ENCODE measurements at places on chromosomes 6 and 20.

DNA sequence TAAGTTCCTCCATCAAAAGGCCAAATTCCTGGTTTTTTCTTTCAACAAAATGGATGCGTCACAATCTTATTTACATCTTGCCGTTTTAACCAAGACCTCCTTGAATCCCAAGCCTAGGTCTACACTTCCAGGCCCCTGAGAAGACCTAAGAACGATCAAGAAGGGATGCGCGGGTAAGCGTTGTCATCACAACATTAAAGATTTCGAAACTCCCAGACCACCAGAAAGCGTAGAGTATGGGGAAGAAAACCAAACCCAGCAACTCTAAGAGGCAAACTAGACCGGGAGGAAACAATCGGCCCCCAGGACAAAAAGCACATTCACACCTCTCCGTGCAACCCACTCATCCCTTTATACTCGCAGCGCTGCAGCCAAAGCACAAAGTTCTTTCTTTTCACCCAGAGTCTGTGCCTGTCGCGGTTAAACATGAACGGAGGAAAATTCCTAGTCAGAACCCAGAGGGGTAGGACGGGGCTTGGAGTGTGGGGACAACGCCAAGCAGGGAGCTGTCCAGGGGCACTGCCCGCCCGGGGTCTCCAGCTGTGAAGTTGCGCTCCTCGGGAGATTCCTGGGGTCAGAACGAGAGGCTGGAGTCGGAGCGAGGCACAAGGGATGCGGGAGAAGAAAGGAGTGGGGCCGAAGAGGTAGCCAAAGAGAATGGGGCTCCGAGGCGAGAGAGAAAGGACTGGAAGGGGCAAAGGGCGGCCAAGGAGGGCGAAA, 725 bp downstream of the OSER1 start:
- no peak for DNase-seq

GRCh38 chr20:34891166-34892062, 15.0 kb downstream of the ACSS2 start:
- DNase-seq = no peak

DNA sequence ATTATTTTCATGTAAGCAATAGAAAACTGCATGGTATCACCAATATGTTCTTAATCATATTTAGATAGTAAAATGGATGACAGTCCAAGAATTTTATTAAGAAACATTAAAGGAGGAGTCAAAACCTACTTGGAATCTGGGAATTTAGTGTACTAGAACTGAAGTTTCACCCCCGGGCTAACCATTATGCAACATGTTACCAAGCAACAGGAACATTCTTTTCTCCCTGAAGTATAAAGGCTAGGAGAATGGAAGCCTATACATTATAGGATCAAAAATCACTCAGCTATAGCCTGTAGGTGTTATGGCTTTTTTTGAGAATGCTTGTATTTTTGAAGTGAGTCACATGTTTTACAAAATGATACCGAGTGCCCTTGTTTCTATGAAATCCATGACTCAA, 538.3 kb downstream of the GRIK2 start:
- no peak for DNase-seq

DNA sequence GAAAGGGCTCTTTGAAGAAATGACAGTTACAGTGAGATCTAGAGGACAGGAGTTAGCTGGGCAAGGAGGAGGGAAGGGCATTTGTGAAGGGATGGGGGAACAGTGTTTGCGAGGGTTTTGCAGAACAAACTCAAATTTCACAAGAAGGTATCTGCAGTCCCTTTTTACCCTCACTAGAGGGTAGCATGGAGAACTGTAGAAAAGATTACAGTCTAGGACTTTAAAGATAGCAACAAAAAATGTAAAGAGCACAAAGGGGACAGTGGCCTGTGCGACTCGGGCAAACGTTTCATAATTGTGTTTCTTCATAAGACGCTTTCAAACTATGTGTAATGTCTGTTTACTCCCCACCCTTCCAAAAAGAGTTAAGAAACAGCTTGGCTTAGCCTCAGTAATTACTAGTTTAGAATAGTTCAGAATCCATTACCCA, 21.2 kb upstream of the ASXL1 start:
- DNase-seq = no peak

GRCh38 chr6:52577778-52578463, 1.1 kb upstream of the TRAM2 start:
- no peak for DNase-seq

DNA sequence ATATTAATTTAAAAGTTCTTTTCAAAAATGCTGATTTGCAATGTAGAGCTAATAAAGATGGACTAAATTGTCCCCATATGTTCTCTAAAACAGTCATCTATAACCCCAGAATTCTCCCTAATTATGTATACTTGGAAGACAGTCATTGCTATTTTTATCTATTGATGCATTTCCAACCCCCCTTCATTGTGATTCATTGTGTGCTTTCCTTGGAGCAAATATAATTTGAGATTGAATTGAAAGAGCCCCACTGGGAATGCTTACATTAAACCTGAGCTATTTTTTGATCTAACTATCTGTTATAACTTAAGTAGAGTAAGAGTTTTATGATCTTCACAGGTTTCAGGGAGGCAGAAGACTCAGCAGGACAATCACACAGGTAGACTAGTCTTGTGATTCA, 73.7 kb upstream of the PTCHD4 start:
- no peak for DNase-seq

DNA sequence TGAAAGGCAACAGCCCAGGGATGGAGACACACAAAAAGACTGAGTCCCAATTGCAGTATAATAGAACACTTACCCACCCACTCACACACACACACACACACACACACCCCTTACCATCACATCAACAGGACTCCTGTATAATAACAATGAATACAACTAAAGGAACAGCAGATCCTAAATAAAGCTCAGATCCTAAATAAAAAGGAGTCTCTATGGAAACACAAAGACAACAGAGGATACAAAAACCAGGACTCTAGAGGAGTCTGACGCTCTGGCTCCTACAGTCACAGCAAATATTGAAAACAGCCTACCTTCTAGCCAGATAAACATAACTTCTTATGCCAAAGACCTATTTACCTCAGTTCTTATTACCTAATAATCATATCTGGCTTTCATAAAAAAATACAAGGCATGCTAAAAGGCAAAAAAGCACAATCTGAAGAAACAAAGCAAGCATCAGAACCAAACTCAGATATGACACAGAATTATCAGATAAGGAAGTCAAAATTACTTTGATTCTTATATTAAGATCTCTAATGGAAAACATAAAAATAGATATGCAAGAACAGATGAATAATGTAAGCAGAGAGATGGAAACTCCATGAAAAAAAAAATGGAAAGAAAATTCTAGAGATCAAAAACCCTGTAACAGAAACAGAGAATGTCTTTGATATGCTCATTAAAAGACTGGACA, 134.9 kb downstream of the MMUT start:
- no peak for DNase-seq

- DNase-seq = no peak
These were observed 40.4 kb upstream of the DUSP22 start for GRCh38 chr6:251920-252319.

DNA sequence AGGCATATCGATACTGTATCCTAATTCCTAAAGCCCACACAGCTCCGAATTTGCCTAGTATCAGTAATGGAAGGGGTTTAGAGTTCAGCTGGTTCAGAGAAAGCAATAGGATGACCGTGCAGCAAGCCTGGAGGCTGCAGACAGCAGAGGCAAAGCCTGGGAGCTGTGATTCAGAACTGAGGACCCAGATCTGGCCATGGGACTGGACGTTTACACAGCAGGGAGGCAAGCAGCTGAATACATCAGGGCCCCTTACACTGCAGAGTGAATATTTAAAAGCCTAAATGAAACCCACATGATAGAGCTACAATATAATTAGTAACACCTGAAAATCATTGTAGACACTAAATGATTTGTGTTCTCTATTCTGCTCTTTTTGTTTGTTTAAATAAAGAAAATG, 38.0 kb downstream of the ELOVL2 start:
- DNase-seq = no peak

- peak; percentile 21 for DNase-seq
These were observed 113.9 kb upstream of the ZNF217 start for GRCh38 chr20:53707371-53708055.

- no peak for DNase-seq
These were observed 38.6 kb downstream of the OVOL2 start for GRCh38 chr20:18019068-18019467.

DNA sequence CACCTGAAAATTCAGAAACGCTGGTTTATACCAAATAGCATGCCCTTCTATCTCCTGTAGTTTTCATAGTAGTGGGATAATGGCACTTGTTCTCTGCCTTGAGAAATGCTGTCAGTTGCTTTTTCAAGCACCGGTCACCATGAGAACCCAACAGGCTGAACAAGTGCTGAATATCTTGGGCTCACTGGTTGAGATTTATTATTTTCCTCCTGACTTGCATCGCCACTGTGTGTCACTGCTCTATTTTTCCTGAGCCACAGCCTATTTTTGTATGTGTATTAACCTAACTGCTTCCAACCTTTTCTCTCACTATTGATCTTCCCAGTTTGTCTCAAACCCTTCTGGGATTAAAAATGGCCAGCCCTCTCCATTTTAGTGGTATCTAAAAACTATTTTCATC, 71.9 kb downstream of the OPN5 start:
- no peak for DNase-seq

DNA sequence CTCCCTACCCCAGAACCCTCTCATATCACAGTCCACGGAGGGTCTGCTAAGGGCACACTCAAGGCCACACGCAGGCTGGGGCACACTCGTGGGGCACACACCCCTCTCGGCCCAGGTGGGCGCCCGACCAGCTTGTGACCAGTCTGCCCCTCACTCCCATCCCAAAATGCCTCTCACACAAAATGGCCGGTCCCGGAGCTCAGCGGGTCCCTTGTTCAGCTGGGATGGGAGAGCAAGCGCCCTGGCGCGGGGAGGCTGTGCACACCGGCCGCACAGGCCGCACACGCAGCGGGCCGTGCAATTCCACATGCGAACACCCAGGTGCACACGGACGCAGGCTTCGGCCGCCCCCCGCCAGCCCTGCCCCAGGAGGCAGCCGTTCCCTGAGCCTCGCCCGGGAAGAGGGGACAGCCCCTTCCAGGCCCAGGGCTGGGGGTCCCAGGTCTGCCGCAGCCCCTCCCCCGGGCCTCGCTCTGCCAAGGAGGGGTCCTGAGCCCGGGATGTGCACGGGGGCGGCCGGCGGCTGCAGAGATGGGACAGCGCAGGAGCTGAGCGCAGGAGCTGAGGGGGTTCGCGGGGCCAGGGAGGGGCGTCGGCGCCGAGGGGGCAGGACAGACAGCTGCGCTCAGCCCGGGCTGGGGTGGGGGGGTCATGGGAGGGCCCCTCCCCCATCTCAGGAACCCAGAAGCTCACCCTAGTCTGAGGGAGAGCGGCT, 1.3 kb downstream of the KCNQ2 start:
- DNase-seq = no peak

DNA sequence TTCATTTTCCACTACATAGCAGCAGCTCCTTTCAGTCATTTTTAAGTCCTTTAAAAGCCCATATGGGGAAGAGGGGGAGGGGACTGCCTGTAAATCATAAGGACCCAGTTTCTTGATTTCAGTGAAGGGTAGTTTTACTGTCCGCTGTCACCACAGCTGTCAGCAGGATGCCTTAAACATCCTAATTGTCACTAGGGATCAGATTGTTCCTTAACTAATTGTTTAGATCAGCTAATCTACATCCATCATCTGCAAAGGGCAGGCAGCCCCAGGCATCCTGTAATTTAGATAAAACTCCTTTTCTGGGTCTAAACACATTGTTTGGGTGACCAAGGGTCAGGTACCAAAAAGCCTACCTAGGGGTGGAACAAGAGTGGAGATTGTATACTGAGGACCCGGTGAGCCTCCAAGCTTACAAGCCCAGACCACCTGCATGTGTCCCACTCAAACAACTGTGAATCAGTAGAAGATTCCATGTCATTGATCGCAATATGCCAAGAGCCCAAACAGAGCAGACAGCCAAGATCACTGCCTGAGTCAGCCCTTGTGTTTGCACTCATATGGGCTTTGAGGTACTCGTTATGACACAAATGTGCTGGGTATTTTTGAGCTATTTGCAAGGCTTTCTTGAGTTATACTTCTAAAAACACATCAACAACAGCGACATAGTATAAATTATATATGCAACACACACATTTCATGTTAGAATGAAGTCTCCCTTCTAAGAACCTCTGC, 198.7 kb upstream of the CEP162 start:
- DNase-seq = no peak

All from GM12864 (cell line).